Activated naive CD4-positive, alpha-beta T cell (primary cell): ENCODE measurements at places on chromosomes 13 and 19.

GRCh38 chr19:50678323-50678722 is 29.1 kb downstream of the C19orf81 start:
- no peak for DNase-seq

DNA sequence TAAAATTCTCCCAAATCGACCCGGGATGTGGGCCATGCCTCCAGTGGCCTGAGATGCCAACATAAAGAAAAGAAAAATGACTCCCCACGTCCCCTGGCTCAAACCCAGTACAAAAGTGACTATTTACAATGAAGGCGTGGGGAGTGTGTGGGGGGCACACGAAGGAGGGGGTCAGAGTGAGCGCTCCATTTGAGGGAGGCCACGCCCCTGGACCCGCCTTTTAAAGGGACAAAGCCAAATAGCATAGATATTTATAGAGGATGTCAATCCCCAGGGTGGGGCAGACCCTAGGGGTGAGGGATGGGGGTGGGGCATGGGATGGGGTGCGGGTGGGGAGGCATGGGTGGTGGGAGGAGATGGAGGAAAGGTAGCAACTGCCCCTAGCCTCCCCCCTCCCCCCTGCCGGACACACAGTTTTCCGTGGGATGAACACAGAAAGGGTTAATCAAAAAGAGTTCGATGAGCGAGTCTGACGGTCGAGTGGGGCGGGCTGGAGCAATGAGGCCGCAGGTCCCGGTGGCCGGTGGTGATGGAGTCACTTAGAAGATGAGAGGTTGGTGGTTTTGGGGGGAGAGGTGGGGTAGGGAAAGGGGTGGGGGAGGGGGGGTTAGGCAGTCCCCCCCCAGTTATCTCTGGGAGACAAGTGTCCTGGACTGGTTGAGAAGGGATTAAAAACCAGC is 20.1 kb upstream of the NANOS2 start:
- no peak for DNase-seq

GRCh38 chr19:39795001-39795400 is 16.3 kb downstream of the LEUTX start:
- DNase-seq = no peak

DNA sequence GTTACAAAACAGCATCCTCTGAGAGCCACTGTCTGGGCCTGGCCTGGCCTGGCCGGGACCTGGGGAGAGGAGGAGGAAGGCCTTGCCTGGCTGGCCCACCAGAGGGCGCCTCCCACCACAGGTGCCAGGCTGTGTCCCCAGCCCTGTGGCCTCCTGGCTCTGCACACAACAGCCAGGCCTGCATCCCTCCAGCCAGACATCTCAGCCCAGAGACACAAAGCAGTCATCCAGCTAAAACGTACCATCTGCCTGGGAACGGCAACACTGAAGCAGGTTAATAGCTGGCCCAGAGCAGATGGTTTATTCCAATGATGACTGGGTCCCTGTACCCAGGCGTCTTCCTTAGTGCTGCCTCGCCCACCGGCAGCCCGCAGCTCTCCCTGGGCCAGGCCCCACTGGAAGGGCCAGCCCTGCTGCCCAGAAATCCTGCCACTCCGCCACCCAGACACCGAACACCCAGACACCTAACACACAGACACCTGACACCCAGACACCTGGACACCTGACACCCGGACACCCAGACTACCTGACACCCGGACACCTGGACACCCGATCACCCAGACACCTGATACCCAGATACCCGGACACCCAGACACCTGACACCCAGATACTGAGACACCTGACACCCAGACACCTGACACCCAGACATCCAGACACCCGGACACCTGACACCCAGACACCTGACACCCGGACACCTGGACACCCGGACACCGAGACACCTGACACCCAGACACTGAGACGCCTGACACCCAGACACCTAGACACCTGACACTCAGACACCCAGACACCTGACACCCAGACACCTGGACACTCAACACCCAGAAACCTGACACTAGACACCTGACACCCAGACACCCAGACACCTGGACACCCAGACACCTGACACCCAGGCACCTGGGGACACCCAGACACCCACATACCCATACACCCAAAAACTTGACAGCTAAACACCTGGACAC is 20.1 kb downstream of the C19orf12 start:
- peak; percentile 37 for DNase-seq

GRCh38 chr13:112013665-112014064 is 53.3 kb upstream of the SOX1 start:
- DNase-seq = no peak

DNA sequence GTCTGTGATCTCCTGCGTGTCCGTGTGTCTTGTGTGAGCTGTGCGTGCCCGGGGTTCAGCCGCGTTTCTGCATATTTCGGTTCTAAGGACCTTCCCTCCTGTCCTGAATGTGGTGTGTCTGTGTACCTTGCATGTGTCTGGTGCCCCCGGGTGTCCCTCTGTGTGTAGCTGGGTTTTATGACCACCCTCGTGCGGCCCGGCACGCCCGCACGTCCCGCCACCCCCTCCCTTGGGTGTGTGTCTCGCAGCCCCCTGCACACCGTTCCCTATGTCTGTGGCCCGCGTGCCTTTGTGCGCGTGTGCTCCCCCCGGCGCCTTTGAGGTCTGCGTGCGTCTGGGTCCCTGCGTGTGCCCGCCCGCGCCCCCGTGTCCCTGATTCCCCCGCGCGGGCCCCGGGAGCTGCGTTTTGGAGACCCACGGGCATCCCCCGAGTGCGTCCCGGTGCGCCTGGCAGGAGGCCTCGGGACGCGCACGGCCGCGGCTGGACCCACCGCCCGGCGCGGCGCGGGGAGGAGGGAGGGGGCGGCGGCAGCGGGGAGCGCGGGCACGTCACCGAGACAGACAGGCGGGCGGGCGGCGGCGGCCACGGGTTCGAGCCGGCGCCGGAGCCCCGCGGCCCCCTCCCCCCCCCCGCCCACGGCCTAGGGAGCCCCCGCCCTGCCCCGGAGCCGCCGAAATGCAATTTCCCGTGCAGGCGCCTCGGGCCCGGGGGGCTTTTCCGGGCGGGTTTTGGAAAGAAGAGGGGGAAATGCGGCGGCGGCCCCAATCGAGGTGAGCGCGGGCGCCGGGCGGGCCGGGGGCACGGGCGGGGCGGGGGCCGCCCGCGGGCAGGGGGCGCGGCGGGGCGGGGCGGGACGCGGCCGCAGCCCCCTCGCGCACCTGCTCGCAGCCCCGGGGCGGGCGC is 12.0 kb upstream of the NANOS3 start:
- DNase-seq = no peak

DNA sequence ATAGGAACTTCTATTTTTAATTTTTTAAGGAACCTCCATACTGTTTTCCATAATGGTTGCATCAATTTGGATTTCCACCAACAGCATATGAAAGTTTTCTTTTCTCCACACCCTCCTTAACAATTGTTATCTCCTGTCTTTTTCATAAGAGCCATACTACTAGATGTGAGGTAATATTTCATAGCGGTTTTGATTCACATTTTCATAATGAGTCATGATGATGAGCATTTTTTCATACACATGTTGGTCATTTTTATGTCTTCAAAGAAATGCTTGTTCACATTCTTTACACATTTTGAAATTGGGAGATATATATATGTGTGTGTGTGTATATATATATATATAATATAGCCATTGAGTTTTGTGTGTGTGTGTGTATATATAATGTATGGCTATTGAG is 420.3 kb upstream of the PCDH9 start:
- DNase-seq = no peak

- DNase-seq = no peak
Measured at GRCh38 chr13:113723410-113724015, 35.5 kb upstream of the TMEM255B start.

DNA sequence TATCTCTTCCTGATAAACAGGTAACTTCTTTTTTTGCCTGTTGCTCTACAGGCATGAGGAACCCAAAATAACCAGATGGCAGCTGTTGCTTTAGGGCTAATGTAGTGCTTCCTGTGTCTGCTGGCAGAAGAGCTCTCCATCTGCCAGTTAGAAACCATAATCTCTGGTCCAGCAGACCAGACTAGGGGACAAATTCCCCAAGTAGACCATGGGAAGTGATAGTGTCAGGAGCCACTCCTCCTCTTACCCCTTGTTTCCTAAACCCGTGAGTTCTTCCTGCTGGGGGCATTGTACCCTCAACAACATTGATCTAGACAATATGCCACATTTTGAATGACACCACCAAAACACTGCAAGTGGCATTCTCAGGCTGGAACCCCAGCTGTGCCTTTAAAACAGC is 135.9 kb downstream of the DLEU7 start:
- DNase-seq = no peak

DNA sequence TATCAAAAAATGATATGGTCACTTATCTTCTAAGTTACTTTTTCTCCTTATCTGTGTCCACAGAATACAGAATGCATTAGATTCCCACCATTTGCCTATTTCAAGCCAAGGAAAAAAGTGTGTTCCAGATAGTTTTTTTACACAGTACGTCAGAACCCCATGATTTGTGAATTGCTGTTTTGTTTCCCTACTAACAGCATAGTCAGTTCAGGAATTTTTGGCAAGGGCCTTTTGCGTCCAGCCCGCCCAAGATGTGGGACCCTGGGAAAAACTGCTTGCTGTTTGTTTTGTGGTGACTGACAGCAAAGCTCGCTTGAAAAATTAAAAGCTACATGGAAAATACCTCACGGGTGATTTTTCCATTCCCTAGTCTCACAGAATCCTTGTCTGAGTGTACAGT is 20.4 kb upstream of the FAM216B start:
- no peak for DNase-seq

DNA sequence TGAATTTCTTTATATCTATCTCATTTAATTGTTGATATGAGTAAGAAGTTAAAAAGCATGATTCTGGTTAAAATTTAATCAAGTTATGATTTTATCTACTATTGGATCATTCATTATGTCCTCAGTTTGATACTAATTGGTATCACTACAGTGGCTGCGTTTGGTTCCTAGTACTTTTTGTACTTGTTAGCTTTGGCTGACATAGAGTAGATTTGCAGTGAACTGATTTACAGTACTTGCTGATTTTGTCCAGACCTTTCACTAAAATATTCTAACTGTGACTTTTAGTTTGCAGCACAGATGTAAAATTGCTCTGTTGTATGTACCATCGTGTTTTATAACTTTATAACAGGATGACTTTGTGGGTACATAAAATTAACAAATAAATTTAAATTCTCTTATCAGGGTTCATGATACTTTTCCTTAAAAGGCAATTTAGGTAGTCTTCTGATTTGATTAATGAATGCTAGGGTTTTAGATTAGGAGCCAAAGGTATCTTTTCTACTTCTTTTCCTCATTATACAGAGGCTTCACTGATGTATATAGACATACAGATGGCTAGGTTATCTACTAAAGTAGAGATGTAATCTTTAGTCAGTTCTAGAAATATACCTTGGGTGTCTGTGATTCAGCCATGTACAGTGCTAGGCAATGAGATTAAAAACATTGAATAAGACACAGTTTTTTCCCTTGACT is 8.7 kb downstream of the UCHL3 start:
- no peak for DNase-seq

DNA sequence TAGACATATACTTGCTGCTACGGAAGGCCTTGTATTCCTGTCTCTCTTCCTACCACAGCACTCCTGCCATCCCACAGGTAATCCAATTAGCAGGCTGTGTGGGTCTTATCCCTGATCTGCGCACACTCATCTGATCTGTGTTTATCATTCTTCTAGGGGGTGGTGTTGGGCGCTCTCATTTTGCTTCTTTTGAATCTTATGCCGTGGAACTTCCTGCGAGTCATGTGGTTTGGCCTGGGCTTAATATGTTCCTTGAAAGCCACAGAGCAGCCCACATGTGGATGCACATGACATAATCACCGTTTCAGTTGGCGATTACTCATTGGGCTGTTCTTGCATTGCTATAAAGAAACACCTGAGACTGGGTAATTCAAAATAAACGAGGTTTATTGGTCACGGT is 7.5 kb downstream of the RASA3 start:
- DNase-seq = no peak

DNA sequence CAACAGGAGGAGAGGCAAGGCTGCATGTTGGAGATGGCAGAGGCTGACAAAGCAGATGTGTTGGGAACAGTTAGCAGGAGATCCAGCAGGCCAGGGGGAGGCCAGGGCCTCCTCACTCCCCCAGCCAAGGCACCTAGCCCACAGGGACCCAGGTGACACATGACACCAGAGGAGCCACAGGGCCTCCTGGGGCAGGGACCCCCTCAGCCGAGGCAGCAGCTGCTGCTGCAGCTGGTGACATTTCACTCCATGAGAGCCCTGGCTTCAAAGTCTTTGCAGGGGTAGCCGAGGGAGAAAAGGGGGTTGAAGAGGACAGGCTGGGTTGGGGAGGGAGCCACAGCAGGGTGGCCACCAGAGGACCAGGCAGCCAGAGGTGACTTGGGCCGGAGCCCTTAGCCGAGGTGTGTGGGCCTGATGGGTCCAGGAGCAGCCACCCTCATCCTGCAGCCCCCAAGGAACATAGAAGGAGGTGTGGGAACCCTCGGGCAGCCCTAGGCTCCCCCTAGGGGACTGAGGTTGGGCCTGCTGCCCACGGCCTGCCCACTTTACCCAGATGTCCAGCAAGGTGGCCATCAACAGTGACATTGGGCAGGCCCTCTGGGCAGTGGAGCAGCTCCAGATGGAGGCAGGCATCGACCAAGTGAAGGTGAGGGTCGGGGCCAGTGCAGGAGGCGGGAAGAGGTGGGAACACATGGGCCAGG is at the start of gene GNG14:
TSS of gene GNG14 (plus strand) at position 503 of the 701 bp plus-strand sequence. CDS start at position 554, 51 bp downstream.
- DNase-seq = no peak

- peak; percentile 17 for DNase-seq
Measured at GRCh38 chr19:23817519-23817918, 58.8 kb upstream of the ZNF681 start.

DNA sequence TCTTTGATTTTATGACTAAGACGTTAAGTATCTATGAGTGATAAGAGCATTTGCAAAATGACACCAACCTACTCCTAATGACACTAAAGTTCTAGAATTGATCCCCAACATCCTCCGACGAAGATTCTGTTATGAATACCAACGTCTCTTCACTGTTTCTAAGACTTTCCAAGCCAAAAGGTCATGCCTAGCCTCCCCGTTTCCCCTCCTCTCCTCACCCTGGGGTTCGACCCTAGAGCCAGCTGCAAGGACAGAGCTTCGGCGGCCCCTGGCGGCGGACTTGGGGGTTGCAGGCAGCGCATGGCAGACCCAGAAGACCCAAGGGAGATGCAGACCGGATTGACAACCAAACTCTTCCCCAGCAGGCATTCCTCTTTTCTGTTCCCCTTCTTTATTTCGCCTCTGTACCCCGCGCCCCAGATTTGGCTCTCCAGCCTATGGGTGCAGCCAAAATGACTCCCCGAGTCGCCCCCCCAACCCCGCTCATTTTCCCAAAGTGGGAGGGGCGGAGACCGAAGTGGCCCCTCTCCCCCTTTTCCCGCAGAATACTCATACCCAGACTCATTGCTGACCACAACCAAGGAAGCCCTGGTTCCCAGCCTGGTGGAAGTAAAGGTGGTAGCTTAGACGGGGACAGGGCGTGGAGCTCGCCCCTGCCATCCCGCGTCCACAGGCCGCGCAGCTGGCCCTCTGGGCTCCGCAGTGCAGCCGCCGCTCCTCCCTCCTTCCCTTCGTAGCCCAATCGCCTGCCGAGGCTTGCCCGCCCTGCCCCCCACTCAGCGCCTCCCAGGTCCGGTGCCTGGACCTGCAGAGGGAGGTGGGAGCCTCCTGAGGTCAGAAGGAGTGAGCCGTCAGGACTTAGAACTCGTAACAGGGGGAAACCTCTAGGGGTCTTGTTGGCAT is 4.1 kb upstream of the EML2 start:
- peak; percentile 89 for DNase-seq

GRCh38 chr13:71663431-71663830 is 203.6 kb downstream of the DACH1 start:
- DNase-seq = no peak

GRCh38 chr13:112990783-112991182 is 21.8 kb downstream of the MCF2L start:
- DNase-seq = no peak
